ENCODE measurements at places on chromosomes 3 and 15. TPM values are rescaled to one million over a fixed set of nuclear protein-coding genes. Genes with fewer than 3 reads are reported as not detected.

The XYLB gene
- total RNA-seq, result 20.6 TPM

The ATG7 gene
- total RNA-seq, result 66.7 TPM

The SUCNR1 gene
- 0.35 TPM for total RNA-seq

The SI gene
- total RNA-seq, result 1,142 TPM

The CLDN16 gene
- total RNA-seq, result not detected

The CLDN18 gene
- total RNA-seq, result not detected

The COL6A5 gene
- not detected for total RNA-seq

The DISP2 gene
- total RNA-seq, result 5.2 TPM

Measured in Peyer's patch (tissue), 4 donors.